ENCODE measurements at places on chromosomes 5 and 9. TPM values are rescaled to one million over a fixed set of nuclear protein-coding genes. Genes with fewer than 3 reads are reported as not detected.

The FBN2 gene
- total RNA-seq, result 8.8 TPM

The TAF11L9 gene
- not detected for total RNA-seq

The PCDHGA8 gene
- total RNA-seq, result 30.0 TPM

The PCDHAC2 gene
- 55.1 TPM for total RNA-seq

The CDH18 gene
- 12.8 TPM for total RNA-seq

The HSPB3 gene
- 0.94 TPM for total RNA-seq

The TPPP gene
- total RNA-seq, result 22.2 TPM

The HRCT1 gene
- 0.63 TPM for total RNA-seq

The NR2F1 gene
- 82.6 TPM for total RNA-seq

The BHMT2 gene
- not detected for total RNA-seq

The TXNDC8 gene
- total RNA-seq, result not detected

The ARL10 gene
- total RNA-seq, result 108 TPM

The PRR7 gene
- total RNA-seq, result 11.9 TPM

The SOX30 gene
- total RNA-seq, result not detected

The ESM1 gene
- total RNA-seq, result not detected

The CMBL gene
- total RNA-seq, result 3.4 TPM

The PCDHB11 gene
- total RNA-seq, result 24.1 TPM

The TUT7 gene
- 56.3 TPM for total RNA-seq

The EHMT1 gene
- total RNA-seq, result 128 TPM

The ANGPTL2 gene
- total RNA-seq, result 1.9 TPM

The MARCHF11 gene
- total RNA-seq, result 1.3 TPM

The SCGB3A2 gene
- not detected for total RNA-seq

The SVEP1 gene
- total RNA-seq, result 16.3 TPM

The TMC1 gene
- 0.94 TPM for total RNA-seq

The FRMD3 gene
- 38.2 TPM for total RNA-seq

The LCN2 gene
- not detected for total RNA-seq

The IFNA4 gene
- total RNA-seq, result not detected

The ARSI gene
- total RNA-seq, result not detected

The ZNF354B gene
- 39.8 TPM for total RNA-seq

The DOK3 gene
- 9.1 TPM for total RNA-seq

The SLC24A2 gene
- total RNA-seq, result 16.9 TPM

The NR5A1 gene
- total RNA-seq, result not detected

The ADGRD2 gene
- total RNA-seq, result not detected

The NPR2 gene
- 19.4 TPM for total RNA-seq

The SLC6A7 gene
- 1.9 TPM for total RNA-seq

The BRINP1 gene
- total RNA-seq, result 69.2 TPM

The GRM6 gene
- total RNA-seq, result 0.63 TPM

The LRRC19 gene
- under 0.01 TPM for total RNA-seq

The GOLM1 gene
- total RNA-seq, result 87.0 TPM

The CTNNAL1 gene
- total RNA-seq, result 14.7 TPM

The CCNB1 gene
- 24.1 TPM for total RNA-seq

The PTGS1 gene
- 0.31 TPM for total RNA-seq

The NMUR2 gene
- not detected for total RNA-seq

The SLC36A2 gene
- total RNA-seq, result not detected

The MORN5 gene
- total RNA-seq, result not detected

The WDR38 gene
- total RNA-seq, result not detected

The LURAP1L gene
- 1.3 TPM for total RNA-seq

The FCN2 gene
- total RNA-seq, result not detected

The ADAMTS12 gene
- total RNA-seq, result 0.63 TPM

The PITX1 gene
- total RNA-seq, result not detected

The C9orf50 gene
- not detected for total RNA-seq

The ANXA6 gene
- 85.4 TPM for total RNA-seq

The FCN1 gene
- total RNA-seq, result 0.31 TPM

The DNAJB5 gene
- 47.9 TPM for total RNA-seq

The SPINK5 gene
- not detected for total RNA-seq

The SPACA9 gene
- 2.8 TPM for total RNA-seq

The KLHL9 gene
- total RNA-seq, result 73.6 TPM

Measured in parietal lobe (tissue), 2 donors.